ENCODE measurements at places on chromosomes 1 and 21.

GRCh38 chr1:239288820-239289554, 97.4 kb upstream of the CHRM3 start:
- no peak for DNase-seq

- DNase-seq = no peak
Observed at GRCh38 chr1:14929547-14930246, 223.8 kb upstream of the TMEM51 start.

DNA sequence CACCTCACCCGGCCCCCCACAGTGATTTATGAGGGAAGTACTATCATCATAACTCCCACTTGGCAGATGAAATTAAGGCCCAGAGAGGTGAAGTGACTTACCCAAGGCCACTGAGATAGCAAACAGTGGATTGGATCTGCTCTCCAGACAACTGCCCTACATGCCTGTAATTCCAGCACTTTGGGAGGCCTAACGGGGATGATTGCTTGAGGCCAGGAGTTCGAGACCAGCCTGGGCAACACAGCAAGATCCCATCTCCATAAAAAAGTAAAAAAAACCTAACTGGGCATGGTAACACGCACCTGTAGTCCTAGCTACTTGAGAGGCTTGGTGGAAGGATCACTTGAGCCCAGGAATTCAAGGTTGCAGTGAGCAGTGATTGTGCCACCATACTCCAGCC, 14.2 kb upstream of the RNF19B start:
- no peak for DNase-seq

DNA sequence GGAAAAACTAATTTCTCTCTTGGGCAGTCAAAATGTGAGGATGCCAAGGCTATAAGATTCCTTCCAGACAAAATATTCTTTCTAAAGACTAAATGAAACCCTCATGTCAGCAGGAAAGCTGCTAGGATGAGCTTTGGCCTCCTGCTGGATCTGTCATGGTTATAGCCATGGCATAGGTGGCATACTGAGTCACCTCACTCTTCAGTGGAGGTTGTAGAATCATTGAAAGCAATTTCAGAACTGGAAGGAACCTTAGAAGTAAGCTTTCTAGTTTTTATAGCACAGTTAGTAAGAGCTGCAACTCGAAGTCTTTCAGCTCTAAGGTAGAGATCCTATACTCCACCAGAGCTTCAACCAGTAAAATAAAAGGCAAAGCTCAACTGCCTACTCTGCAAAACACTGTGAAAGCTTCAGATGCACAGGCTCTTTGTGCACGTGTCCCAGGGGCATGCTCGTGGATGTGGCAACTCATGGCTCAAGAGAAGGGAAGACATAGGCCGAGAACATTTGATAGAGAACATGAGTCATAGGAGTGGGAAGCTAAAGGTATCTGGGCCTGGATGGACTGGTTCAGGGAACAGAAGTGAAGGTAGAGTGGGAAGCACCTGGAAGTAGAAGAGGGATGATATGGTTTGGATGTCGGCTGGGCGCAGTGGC, 5.8 kb downstream of the AVPR1B start:
- no peak for DNase-seq

GRCh38 chr1:112906150-112906698, 49.8 kb downstream of the SLC16A1 start:
- no peak for DNase-seq

DNA sequence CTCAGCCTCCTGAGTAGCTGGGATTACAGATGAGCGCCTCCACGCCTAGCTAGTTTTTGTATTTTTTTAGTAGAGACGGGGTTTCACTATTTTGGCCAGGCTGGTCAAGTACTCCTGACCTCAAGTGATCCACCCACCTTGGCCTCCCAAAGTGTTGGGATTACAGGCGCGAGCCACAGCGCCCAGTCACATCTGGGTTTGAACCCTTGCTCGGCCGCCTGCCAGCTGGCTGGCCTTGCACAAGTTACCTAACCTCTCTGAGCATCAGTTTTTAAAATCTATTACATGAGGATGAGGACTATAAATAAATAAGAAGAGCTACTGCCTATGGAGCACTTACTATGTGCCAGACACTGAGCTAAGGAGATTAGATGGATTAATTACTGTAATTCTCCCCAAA, 17.7 kb upstream of the PADI2 start:
- no peak for DNase-seq

GRCh38 chr21:40334159-40334558, 466.9 kb downstream of the PCP4 start:
- no peak for DNase-seq

DNA sequence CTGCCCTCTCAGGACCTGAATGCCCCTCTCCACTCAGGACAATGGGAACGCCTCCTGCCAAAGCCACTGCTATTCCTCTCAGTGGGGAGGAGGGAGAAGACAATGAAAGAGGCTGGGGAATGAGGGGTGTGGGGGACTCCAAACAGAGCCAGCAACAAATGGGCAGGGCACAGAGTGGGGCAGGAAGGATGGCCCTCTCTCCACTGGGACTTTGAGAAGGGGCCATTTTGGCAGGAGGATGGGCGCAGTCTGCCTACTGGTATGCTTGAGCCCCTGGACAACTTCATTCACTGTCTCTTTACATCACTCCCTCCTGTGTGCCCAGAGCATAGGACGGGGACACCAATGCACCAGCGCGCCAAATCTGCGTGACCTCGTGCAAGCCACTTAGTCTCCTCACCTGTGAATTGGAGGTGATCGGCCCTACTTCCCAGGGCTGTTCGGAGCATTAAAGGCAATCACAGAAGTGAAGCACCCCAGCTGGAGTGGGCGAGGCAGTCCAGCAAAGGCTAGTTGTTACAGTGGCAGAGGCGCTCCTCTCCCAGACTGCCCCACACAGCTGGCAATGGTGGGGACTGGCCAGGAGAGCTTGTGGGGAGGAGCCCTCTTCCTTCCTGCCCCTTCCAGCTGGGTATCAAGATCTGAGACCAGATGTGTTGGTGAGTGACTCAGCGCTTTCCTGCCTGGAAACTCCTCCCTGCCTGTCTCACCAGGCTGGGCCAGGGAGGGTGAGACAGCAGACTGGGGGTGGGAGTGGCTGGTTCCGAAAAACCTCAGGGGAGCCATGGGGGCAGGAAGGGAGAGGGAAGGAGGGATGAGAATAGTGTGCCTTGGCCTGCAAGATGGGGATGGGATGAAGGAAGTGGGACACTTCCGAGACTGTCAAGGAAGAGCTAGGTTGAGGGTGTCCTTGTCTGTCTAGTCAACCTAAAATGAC, 22.4 kb upstream of the SYNC start:
- peak; percentile 72 for DNase-seq

DNA sequence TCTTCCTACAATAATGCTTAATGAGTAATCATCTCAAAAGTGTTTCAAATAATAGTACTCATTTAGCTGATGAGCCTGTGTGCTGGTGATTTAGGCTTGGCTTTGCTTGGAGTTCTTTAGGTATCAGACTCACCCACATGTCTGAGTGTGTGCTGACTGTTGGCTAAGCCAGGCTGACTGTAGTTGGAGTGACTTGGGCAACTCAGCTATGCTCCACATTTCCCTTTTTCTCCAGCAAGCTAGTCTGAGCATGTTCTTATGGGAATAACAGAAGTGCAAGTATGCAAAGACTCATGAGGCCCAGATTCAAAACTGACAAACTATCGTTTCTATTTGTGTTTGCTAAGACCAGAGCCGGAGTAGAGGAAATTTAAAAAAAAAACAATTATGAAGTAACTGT, 99.0 kb upstream of the ADGRL4 start:
- DNase-seq = no peak

GRCh38 chr1:151984313-151984956, 9.2 kb downstream of the S100A10 start:
- no peak for DNase-seq

- no peak for DNase-seq
Observed at GRCh38 chr1:111576547-111576946, 43.0 kb upstream of the RAP1A start.

- no peak for DNase-seq
Observed at GRCh38 chr1:191582169-191582568, 576.1 kb upstream of the RGS18 start.

GRCh38 chr1:238377280-238377919, 486.7 kb upstream of the ZP4 start:
- no peak for DNase-seq

- no peak for DNase-seq
Observed at GRCh38 chr21:30337276-30337744, at the start of gene KRTAP27-1. Gene KRTAP27-1, minus strand, starts transcription at chr21:30337694. Its CDS starts 26 bp downstream, at chr21:30337668.

- DNase-seq = peak; percentile 54
Observed at GRCh38 chr1:196180847-196181593, 427.2 kb downstream of the KCNT2 start.

- no peak for DNase-seq
Observed at GRCh38 chr21:34337741-34338140, 26.1 kb upstream of the KCNE2 start.

DNA sequence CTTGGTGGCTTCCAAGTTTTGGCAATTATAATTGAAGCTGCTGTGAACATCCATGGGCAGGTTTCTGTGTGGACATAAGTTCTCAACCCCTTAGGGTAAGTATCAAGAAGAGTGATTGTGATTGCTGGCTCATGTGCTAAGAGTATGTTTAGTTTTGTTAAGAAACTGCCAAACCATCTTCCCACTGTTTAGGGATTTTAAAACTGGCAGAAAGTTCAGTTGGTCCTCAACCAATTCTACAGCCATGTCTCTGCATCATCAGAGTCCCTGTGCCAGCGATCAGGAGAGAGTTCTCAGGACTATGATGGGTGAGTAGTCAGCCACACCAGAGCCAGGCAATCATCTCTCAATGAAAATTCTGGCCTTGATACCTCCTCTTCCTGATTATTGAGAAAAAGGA, 193.8 kb downstream of the ZC3H11B start:
- no peak for DNase-seq

- DNase-seq = no peak
Observed at GRCh38 chr1:181767001-181767708, 283.8 kb downstream of the CACNA1E start.

- DNase-seq = no peak
Observed at GRCh38 chr1:13784971-13785370, 85.0 kb downstream of the PRDM2 start.

DNA sequence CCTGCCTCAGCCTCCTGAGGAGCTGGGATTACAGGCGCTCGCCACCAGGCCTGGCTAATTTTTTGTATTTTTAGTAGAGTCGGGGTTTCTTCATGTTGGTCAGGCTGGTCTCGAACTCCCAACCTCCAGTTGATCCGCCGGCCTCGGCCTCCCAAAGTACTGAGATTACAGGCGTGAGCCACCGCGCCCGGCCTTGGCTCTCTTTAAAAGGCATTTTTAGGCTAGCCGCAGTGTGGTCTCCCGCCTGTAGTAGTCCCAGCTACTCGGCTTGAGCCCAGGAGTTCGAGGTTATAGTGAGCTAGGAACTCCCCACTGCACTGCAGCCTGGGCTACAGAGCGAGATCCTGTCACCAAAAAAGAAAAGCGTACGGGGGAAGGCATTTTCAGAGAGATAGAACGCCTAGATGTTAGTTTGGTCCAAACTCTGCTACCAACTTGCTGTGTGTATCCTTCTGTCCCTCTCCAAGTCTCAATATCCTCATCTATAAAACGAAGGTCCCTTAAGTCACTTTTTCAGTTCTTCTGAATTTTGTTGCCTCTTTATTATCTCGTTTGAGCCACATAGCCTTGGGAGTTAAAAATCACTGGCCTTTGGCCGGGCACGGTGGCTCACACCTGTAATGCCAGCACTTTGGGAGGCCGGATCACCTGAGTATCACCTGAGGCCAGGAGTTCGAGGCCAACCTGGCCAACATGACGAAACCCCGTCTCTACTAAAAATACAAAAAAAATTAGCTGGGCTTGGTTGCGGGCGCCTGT, 734 bp downstream of the MED18 start:
- DNase-seq = no peak

- DNase-seq = no peak
Observed at GRCh38 chr1:200099040-200099439, 71.5 kb downstream of the NR5A2 start.

- DNase-seq = peak; percentile 4
Observed at GRCh38 chr1:35369922-35370671, 101.6 kb downstream of the ZMYM4 start.

- DNase-seq = no peak
Observed at GRCh38 chr1:109396871-109397580, 692 bp downstream of the SORT1 start.

- DNase-seq = no peak
Observed at GRCh38 chr1:52915855-52916220, 5.7 kb downstream of the ECHDC2 start.

DNA sequence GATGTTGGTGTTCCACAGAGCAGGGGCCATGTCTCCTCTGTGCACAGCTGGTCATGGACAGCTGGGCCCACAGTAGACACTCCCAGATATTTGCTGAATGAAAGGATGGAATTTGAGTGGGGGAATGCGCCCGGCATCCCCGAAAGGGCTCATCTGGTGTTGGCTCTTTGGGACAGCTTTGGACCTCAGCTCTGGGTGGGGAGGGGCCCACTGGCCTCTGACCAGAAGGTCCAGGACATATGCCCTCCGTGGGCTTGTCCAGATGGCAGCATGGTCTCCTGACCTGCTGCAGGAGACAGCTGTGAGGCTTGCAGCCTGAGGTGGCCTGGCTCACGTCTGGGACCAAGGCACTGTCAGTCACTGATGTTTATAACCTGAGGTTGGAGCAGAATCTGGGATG, 160.4 kb upstream of the AJAP1 start:
- DNase-seq = no peak

DNA sequence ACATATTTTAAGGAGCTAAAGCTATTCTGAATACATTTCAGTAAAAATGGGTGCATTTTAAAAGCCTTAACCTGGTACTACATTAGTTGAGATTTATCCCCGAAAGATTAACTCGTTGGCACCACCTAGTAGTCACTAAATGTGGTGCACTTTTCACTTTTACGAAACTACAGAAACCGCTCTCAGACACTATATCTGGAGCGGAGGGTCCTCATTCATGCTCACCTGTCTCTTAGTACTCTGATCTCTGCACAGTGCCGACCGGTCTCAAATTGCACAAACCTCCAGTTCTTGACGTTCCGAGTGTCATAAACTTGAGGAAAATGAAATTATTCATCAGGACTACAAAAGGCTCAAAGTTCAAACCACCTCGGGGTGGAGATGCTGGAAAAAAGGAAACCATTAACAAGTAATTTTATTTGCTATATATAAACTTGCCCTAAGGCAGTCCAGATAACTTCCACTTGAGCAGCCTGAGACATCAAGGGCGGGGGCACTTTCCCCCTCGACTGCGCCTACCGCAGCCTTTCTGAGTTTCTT, 722 bp downstream of the LZIC start:
- DNase-seq = no peak

- DNase-seq = no peak
Observed at GRCh38 chr1:70443739-70444138, 32.7 kb downstream of the CTH start.

Measured in HTR-8/SVneo (cell line).